Body of pancreas (tissue), 4 donors: ENCODE measurements at places on chromosomes 11 and 22.

GRCh38 chr11:68890490-68891231 lies 13.0 kb downstream of the MRPL21 start:
- no peak overlapping the region for H3K27ac ChIP-seq
- H3K27me3 ChIP-seq = no peaks in the 10 kb centered on the region
- no peaks in the 10 kb centered on the region for H3K36me3 ChIP-seq
- DNase-seq = peak; percentile 70

DNA sequence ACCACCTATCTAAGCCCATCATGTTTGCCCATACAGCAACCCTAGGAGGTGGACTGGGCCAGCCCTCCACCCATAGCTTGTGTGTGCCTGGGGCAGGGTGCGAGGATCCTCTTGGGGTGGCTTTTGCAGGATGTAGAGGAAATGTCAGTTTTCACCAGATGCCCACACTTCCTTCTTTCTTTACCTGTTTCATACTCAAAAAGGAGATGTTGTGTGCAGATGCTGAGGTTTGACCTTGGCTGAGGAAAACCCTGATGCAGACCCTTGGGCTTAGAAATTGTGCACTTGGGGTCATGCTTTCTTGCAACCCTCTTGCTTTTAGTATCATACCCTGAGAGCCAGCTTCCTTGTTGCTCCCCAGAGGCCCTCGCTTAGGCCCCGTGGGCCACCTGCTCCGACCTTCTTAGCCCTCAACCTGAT lies 2.2 kb downstream of the HTR3A start:
- no peak overlapping the region for H3K27ac ChIP-seq
- H3K4me1 ChIP-seq = peaks cover 9% of the 10 kb centered on the region
- H3K4me3 ChIP-seq = no peak overlapping the region
- H3K36me3 ChIP-seq = no peaks in the 10 kb centered on the region
- DNase-seq = no peak

GRCh38 chr22:48596111-48596850 lies 1231.4 kb downstream of the BRD1 start:
- no peak overlapping the region for H3K4me3 ChIP-seq
- no peak for DNase-seq
- no peaks in the 10 kb centered on the region for H3K4me1 ChIP-seq
- H3K27me3 ChIP-seq = no peaks in the 10 kb centered on the region
- no peak overlapping the region for H3K27ac ChIP-seq
- no peaks in the 10 kb centered on the region for H3K36me3 ChIP-seq

DNA sequence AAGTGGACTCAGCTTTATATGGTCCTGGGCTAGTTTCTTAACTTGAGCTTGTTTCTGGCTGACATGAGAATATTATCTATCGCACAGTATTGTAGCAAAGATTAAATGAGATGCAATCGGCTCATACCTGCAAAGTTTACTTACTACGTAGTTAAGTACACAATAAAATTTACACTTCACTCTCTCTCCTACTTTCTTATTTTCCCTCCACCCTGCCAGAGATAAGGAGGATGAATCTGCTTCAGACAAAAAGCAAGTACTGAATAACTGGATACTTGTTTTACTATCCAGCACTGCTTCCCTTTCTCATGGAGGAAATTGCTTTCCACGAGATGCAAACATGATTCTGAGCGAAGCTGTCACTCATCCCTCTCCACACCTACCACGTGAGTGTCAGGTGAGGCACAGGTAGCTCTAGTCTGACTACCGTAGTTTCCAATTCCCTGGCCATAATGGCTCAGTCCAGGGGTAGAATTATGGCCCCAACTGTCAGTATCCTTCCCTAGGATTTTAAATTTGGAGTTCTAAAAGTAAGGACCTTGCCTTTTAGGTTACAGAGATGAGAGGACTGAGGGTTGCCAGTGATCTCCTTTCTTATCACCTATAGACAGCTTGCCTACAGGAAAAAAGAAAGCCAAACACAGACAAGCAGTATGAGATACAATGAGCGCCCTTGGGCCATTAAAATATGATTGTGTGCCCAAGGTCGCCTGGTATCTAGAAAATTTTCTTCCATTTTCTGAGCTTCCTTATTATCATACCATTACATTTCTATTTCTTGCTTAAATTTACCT lies 39.8 kb downstream of the GAB2 start:
- peaks cover 11% of the 10 kb centered on the region for H3K4me1 ChIP-seq
- H3K4me3 ChIP-seq = no peak overlapping the region
- no peak overlapping the region for H3K27ac ChIP-seq
- no peaks in the 10 kb centered on the region for H3K36me3 ChIP-seq
- DNase-seq = no peak
- H3K27me3 ChIP-seq = no peaks in the 10 kb centered on the region

DNA sequence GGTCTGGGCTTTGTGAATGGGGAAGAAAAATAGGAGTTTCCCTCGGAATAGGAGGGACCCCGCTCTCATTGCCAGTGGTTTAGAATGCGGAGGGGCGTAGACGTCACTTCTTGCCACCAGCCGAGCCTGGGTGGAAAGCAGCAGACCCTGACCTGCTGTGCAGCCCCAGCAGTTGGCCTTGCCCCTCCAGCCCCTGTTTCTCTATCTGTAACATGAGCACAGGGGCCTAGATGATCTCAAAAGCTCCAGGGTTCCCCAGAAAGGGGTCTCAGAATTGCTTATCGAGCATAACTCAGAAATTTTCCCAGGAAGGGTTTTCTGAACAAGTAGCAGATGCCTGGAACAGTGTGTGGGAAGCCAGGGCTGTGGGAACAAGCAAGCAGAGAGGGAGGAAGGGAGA lies 43.9 kb downstream of the C11orf91 start:
- H3K4me1 ChIP-seq = no peaks in the 10 kb centered on the region
- H3K27ac ChIP-seq = no peak overlapping the region
- no peaks in the 10 kb centered on the region for H3K36me3 ChIP-seq
- no peaks in the 10 kb centered on the region for H3K27me3 ChIP-seq
- DNase-seq = no peak

DNA sequence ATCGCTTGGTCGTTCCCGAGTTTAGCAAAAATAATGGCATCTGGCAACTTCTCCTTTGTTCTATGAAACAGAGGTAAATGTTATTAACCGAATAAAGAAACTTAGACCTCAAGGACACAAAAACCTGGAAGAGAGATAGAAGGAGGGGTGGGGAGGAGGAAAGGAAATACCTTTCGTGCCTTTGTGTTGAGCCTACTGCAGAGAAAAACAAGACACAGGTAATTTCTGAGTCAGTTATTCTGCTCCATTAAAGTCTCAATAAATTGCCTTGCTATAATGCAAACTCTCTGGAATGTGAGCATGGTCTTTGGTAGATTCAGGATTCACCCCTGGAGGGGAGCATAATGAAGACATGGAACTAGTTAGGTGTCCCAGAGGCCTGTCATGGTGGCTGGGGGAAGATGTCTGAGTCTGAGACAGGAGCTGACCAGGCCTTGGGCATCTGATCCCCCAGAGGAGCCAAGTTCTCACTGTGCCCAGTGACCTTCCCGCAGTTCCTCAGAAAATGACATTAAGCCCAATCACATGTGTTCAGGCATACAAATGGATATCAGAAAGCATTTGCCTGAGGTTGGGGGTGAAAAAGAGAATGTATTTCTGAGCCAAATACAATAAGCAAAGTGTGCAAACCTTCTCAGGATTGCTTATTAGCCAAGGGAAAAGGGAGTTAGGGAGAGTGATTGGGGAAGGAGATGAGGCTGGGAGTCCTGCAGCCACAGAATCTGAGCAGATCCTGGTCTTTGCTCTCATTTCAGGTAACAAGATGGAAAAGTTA lies 72.6 kb upstream of the CADM1 start:
- no peak overlapping the region for H3K27ac ChIP-seq
- no peak for DNase-seq
- no peaks in the 10 kb centered on the region for H3K36me3 ChIP-seq
- no peaks in the 10 kb centered on the region for H3K27me3 ChIP-seq

GRCh38 chr11:93718057-93718563 lies 23.2 kb downstream of the TAF1D start:
- H3K27ac ChIP-seq = no peak overlapping the region
- no peaks in the 10 kb centered on the region for H3K36me3 ChIP-seq
- H3K4me1 ChIP-seq = no peaks in the 10 kb centered on the region
- H3K27me3 ChIP-seq = no peaks in the 10 kb centered on the region
- no peak overlapping the region for H3K4me3 ChIP-seq
- DNase-seq = no peak

DNA sequence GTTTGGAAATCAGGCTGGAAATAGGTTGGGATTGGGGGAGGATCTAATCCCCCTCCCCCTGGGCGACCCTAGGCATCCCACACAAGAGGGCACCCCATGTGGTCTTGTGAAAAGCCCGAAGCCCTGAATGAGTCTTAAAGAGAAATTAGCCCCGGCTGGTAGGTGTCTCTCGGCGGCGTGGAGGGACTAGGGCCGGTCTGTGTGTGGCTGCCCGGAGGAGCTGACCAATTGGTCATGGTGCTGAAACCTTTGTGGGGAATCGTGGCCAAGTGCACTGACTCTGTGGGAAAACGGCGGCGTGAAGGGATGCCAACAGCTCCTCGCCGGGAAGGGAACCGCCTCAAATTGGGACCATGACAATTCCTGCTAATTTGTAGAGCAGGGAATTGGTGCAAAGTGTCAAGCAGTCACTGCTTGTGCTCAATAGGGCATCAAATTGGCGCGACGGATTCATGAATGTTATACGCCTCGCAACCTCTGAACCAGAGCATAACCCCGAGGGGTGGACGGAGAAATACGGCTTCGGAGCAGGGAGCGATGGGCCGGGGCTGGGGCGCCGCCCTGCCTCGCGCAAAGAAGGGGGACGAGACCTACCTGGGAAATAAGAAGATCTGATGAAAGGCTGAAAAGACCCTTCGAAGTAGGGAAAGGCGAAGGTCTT lies 1.5 kb downstream of the DBX1 start:
- DNase-seq = peak; percentile 70
- no peak overlapping the region for H3K27ac ChIP-seq
- H3K4me1 ChIP-seq = peaks cover 26% of the 10 kb centered on the region
- H3K4me3 ChIP-seq = no peak overlapping the region
- no peaks in the 10 kb centered on the region for H3K36me3 ChIP-seq

DNA sequence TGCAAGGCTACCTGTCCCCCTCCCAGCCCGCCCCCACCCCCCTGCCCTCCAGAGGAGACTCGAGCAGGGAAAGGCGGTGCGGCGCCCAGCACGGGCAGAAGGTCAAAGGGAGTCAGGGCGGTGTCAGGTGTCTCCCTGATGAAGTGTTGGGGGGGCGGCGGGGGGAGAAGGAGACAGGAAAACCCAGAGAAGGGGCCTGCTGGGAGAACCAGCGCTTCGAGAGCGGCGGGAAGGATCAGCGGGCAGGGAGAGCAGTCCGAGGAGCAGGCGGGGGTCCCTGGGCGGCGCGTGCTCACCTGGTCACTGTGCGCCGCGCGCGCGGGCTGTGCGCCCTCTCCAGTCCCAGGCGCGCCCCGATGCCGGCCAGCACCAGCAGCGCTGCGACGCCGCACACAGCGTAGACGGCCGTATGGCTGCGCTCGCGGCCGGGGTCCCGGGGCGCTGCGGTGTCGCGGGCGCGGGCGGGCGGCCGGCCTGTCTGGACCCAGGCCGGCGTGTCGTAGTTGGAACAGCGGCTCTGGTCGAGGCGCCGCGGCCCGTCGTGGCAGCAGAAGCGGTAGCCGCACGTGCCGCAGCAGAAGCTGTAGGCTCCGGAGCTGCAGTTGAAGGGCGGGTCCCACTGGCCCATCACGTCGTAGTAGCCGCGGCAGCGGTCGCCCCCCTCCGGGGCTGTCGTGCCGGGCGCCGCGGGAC lies 886 bp downstream of the SHISA8 start:
- no peak overlapping the region for H3K4me3 ChIP-seq
- H3K36me3 ChIP-seq = no peaks in the 10 kb centered on the region
- no peaks in the 10 kb centered on the region for H3K27me3 ChIP-seq
- peaks cover 36% of the 10 kb centered on the region for H3K4me1 ChIP-seq

DNA sequence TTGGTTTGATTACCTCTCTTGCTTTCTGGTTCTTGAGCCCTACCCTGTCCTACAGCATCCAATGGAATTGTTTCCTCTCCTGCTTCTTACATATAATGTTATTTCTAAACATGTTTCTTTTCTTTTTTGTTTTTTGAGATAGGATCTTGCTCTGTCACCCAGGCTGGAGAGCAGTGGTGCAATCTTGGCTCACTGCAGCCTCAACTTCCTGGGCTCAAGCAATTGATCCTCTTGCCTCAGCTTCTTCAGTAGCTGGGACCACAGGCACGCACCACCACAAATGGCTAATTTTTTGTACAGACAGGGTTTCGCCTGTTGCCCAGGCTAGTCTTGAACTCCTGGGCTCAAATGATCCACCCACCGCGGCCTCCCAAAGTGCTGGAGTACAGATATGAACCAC lies 105.9 kb downstream of the SGSM3 start:
- H3K36me3 ChIP-seq = no peaks in the 10 kb centered on the region
- H3K27me3 ChIP-seq = no peaks in the 10 kb centered on the region
- no peak overlapping the region for H3K4me3 ChIP-seq

DNA sequence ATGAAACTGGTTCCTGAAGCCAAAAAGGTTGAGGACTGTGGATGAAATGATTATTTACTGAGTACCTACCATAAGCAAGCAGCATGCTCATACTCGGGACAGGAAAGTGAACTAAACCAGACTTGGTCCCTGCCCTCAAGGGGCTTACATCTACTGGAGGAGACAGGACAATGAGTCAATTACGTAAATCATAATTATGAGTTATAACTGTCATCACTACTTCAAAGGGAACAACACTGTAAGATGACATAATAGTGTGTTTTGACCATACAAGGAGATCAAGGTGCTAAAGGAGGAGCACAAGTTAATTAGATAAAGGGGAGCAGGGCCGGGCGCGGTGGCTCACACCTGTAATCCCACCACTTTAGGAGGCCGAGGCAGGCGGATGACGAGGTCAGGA lies 2.5 kb downstream of the FAM227A start:
- no peak for DNase-seq
- no peak overlapping the region for H3K27ac ChIP-seq
- no peaks in the 10 kb centered on the region for H3K36me3 ChIP-seq
- H3K27me3 ChIP-seq = no peaks in the 10 kb centered on the region

GRCh38 chr11:120338107-120338933 lies 2.1 kb downstream of the ARHGEF12 start:
- no peaks in the 10 kb centered on the region for H3K27me3 ChIP-seq
- no peaks in the 10 kb centered on the region for H3K36me3 ChIP-seq
- no peak overlapping the region for H3K4me3 ChIP-seq
- peaks cover 51% of the 10 kb centered on the region for H3K4me1 ChIP-seq
- peak overlapping the region; percentile 96 for H3K27ac ChIP-seq

DNA sequence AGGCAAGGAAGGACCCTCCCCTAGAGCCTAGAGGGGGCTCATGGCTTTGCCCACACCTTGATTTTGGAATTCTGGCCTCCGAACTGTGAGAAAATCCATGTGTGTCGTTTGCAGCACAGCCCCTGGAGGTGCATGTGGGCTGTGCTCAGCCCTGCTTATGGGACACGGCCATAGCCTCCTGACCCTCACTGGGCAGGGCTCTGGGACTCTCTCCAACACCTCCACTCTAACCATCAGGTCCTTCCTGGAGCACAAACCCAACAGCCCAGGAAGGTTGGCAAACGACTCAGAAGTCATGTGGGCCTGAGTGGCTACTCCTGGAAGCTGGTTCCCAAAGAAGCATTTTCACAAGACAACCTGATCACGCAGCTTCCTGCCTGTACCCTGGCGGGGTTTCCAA lies 144.1 kb downstream of the CTTN start:
- H3K4me1 ChIP-seq = no peaks in the 10 kb centered on the region
- H3K4me3 ChIP-seq = no peak overlapping the region
- no peak for DNase-seq
- no peaks in the 10 kb centered on the region for H3K27me3 ChIP-seq

- no peak overlapping the region for H3K27ac ChIP-seq
- H3K36me3 ChIP-seq = no peaks in the 10 kb centered on the region
- no peaks in the 10 kb centered on the region for H3K27me3 ChIP-seq
- H3K4me1 ChIP-seq = peaks cover 18% of the 10 kb centered on the region
- no peak overlapping the region for H3K4me3 ChIP-seq
Observed at GRCh38 chr22:23256986-23257888, 76.9 kb downstream of the BCR start.

- no peaks in the 10 kb centered on the region for H3K27me3 ChIP-seq
- no peak overlapping the region for H3K27ac ChIP-seq
- H3K4me3 ChIP-seq = no peak overlapping the region
- no peaks in the 10 kb centered on the region for H3K36me3 ChIP-seq
- no peak for DNase-seq
- H3K4me1 ChIP-seq = peaks cover 63% of the 10 kb centered on the region
Observed at GRCh38 chr11:120346233-120346632, 10.0 kb downstream of the ARHGEF12 start.
